ENCODE measurements at places on chromosomes 13 and 19.

DNA sequence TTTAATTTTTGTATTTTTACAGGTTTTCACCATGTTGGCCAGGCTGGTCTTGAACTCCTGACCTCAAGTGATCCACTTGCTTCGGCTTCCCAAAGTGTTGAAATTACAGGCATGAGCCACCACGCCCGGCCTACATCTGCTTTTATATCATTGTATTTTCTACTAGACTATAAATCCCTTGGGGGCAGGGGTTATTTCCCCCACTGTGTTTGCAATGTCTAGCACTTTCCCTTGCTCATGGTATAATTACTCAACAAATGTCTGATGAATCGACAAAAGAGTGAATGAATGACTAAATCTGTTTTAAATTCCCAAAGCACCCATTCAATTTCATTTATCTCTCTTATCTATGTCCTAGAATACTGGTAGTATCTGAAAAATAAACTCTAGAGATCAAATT is 244.5 kb upstream of the CSNK1A1L start:
- no peaks in the 10 kb centered on the region for H3K27me3 ChIP-seq
- no peaks in the 10 kb centered on the region for H3K4me1 ChIP-seq
- DNase-seq: no peak
- H3K27ac ChIP-seq: no peak overlapping the region
- H3K4me3 ChIP-seq: no peak overlapping the region

DNA sequence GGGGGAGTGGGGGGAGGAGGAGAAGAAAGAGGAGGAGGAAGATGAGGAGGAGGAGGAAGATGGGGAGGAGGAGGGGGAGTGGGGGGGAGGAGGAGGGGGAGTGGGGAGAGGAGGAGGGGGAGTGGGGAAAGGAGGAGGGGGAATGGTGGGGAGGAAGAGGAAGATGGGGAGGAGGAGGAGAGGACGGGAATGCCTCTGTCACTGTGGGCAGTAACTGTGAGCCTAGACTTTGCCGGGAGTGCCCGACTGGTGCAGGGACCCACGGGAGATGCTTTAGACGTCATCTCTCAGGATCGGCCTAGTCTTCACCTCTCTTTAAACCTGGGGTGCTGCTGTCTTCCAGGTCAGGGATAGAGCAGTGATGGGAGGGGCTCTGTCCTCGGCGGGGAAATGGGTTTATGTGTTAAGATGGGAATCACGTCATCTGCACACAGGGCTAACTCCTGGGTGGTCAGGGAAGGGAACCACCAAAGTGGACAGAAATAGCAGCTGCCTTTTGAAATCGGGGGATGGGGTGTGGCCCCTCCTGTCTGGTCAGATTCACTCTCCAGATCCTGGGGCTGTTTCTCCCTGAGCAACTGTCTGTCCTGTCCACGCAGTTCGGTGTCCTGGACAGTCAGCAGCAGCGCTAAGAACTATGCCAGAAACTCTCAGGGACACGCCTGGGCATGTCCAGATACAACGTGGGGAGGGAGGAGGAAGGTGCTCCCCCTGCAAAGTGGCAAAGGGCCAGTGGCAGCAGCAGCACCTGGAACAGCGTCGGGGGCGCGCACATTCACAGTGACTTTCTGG is 26.9 kb downstream of the GAS6 start:
- H3K4me1 ChIP-seq: peaks cover 7% of the 10 kb centered on the region
- peak overlapping the region; percentile 47 for H3K27ac ChIP-seq
- H3K4me3 ChIP-seq: no peak overlapping the region
- peaks cover 3% of the 10 kb centered on the region for H3K36me3 ChIP-seq
- no peak for DNase-seq

GRCh38 chr19:18764591-18765051 is 26.5 kb downstream of the COMP start:
- no peaks in the 10 kb centered on the region for H3K36me3 ChIP-seq
- H3K27ac ChIP-seq: no peak overlapping the region
- no peaks in the 10 kb centered on the region for H3K27me3 ChIP-seq
- DNase-seq: no peak
- H3K4me1 ChIP-seq: no peaks in the 10 kb centered on the region

GRCh38 chr13:21929400-21929799 is 258.5 kb downstream of the FGF9 start:
- H3K4me1 ChIP-seq: no peaks in the 10 kb centered on the region
- no peak overlapping the region for H3K4me3 ChIP-seq
- H3K27ac ChIP-seq: no peak overlapping the region
- no peaks in the 10 kb centered on the region for H3K27me3 ChIP-seq
- no peak for DNase-seq

DNA sequence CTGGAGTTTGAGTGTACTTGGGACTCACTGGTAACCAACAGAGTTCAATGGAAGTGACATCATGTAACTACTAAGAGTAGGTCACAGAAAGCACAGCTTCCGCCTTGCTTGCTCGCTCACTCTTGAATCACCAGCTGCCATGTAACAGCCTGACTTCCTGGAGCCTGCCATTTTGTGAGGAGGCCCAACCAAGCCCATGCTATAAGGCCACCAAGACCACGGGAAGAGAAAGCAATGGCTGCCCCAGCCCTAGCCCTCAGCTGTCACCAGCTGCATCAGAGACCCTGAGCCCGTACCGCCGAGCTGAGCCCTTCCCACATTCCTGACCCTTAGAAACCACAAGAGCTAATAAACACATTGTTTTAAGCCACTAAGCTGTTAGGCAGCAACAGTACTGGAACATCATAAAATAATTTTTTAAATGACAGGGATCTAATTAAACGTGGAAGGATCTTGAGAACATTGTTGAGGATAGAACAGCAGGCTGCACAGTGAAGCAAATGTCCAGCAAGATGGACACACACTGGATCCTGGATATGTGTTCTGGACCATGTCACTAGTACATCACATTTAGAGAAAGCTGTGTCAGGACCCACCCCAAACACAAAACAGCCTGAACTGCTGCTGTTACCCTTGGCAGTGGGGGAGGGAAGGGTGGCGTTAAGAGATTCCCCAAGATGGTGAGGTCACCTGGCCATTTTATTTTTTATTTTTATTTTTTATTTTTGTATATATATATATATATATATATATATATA is 21.7 kb upstream of the LDLR start:
- no peak for DNase-seq
- H3K4me3 ChIP-seq: no peak overlapping the region
- no peak overlapping the region for H3K27ac ChIP-seq
- H3K4me1 ChIP-seq: no peaks in the 10 kb centered on the region
- H3K36me3 ChIP-seq: peaks cover 28% of the 10 kb centered on the region

GRCh38 chr19:58511353-58512208 is at the start of gene SLC27A5:
Gene SLC27A5 (minus strand): TSS chr19:58511992. CDS start chr19:58511955, 37 bp downstream.
- peaks cover 33% of the 10 kb centered on the region for H3K36me3 ChIP-seq
- no peak within 1 kb of the TSS for H3K4me3 ChIP-seq
- no peak within 1 kb of the TSS for H3K27ac ChIP-seq

DNA sequence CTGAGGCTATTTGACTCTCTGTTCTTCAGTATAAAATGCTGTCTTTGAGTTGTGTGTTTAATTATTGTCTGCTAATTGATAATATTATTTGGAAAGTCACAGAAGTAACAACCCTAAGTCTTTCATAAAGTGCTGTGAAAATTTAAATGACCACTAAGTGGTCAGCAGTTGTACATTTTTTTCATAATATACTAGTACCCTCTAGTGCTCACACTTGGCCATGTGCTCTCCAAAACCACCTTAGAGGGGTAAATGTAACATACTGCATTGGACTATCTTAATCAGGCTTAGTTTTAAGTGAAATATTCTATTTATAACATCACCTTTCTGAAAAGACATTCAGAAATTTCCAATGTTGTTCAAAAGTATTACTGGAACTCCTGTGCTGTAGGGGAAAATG is 745.3 kb downstream of the GPC5 start:
- H3K27ac ChIP-seq: no peak overlapping the region
- no peak for DNase-seq
- no peak overlapping the region for H3K4me3 ChIP-seq
- no peaks in the 10 kb centered on the region for H3K4me1 ChIP-seq
- H3K27me3 ChIP-seq: no peaks in the 10 kb centered on the region

DNA sequence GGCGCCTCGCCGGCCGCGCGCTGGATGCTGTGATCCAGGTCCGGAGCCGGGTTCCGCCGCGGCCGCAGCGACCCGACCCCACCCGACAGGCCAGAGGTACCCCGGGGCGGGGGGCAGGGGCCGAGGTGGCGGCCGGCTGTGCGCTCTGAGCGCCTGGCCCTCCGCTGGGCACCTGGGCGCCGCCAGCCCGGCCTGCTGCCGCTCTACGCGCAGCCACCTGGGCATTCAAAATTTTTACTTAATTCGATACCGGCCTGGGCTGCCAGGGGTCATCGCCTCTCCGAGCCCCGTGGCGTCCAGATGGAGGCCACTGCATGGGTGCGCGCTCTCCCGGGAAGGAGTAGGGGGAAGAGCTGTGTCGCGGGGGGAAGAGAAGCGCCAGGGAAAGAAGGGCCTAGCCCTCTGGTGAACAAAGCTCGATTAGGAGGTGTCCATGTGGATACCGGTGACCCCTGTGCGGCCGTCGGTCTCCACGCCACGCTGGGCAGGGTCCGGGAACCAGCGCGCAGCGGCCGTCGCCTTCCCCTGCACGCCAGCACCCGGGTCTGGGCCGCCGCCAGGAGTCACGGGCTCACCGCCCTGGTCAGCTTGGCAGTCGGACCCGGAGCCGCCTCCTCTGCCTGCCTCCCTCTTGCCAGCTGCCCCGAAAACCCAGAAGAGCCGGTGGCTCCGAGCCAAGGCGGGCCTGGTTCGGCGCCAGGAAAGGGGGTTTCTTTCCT is 666 bp downstream of the BIVM start:
- H3K27me3 ChIP-seq: no peaks in the 10 kb centered on the region
- H3K27ac ChIP-seq: peak overlapping the region; percentile 89
- peak overlapping the region; percentile 95 for H3K4me3 ChIP-seq
- peaks cover 35% of the 10 kb centered on the region for H3K36me3 ChIP-seq

DNA sequence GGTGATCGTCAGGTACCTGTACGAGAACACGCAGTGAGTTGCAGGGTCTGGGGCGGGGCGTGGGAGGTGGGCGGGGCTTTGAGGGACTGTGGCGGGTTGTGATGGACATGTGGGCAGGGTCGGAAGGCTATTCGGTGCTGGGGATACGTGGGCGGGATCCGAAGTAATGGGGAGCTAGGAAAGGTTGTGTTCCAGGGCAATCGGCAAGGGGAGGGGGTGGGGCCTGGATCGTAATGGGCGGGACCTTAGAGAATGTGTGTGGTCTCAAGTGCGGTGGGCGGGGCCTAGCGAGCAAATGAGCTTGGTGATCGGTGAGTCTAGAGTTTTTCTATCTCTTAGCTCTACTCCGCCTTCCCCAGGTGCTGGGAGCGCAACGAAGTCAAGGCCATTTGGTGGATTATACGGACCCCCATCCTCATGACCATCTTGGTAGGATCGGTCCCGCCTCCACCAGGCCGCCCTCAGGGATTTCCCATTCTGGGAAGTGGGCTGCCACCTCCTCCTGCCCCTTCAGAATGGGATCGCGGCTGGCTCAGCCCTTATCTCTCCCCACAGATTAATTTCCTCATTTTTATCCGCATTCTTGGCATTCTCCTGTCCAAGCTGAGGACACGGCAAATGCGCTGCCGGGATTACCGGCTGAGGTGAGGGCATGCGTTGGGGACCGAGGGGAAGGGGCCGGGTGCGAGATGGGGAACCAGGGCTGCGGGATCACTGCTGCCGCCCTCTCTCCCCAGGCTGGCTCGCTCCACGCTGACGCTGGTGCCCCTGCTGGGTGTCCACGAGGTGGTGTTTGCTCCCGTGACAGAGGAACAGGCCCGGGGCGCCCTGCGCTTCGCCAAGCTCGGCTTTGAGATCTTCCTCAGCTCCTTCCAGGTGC is 9.6 kb downstream of the GIPR start:
- peaks cover 14% of the 10 kb centered on the region for H3K4me1 ChIP-seq
- H3K4me3 ChIP-seq: peak overlapping the region; percentile 79
- peak; percentile 70 for DNase-seq

- H3K27me3 ChIP-seq: no peaks in the 10 kb centered on the region
- H3K27ac ChIP-seq: no peak overlapping the region
- H3K36me3 ChIP-seq: peaks cover 10% of the 10 kb centered on the region
- no peak for DNase-seq
- no peaks in the 10 kb centered on the region for H3K4me1 ChIP-seq
- no peak overlapping the region for H3K4me3 ChIP-seq
Observed at GRCh38 chr19:3655402-3656072, 28.9 kb upstream of the CACTIN start.

GRCh38 chr19:17982430-17982829 is 15.5 kb downstream of the KCNN1 start:
- no peak overlapping the region for H3K27ac ChIP-seq
- peaks cover 3% of the 10 kb centered on the region for H3K4me1 ChIP-seq
- H3K4me3 ChIP-seq: no peak overlapping the region
- no peak for DNase-seq

- H3K4me1 ChIP-seq: no peaks in the 10 kb centered on the region
- no peak overlapping the region for H3K4me3 ChIP-seq
- H3K27me3 ChIP-seq: no peaks in the 10 kb centered on the region
- no peak for DNase-seq
Observed at GRCh38 chr13:95713651-95714050, 36.7 kb downstream of the DNAJC3 start.

GRCh38 chr13:43432958-43433357 is 353.8 kb downstream of the ENOX1 start:
- H3K4me1 ChIP-seq: no peaks in the 10 kb centered on the region
- H3K27me3 ChIP-seq: peaks cover 3% of the 10 kb centered on the region
- no peaks in the 10 kb centered on the region for H3K36me3 ChIP-seq
- no peak for DNase-seq
- no peak overlapping the region for H3K27ac ChIP-seq
- H3K4me3 ChIP-seq: no peak overlapping the region

GRCh38 chr19:44111910-44112463 is 1.2 kb upstream of the ZNF225 start:
- peaks cover 14% of the 10 kb centered on the region for H3K4me1 ChIP-seq
- H3K4me3 ChIP-seq: peak overlapping the region; percentile 74
- DNase-seq: no peak
- no peak overlapping the region for H3K27ac ChIP-seq
- no peaks in the 10 kb centered on the region for H3K27me3 ChIP-seq

GRCh38 chr13:73171926-73172325 is 113.1 kb downstream of the KLF5 start:
- peaks cover 2% of the 10 kb centered on the region for H3K4me1 ChIP-seq
- no peaks in the 10 kb centered on the region for H3K36me3 ChIP-seq
- H3K27ac ChIP-seq: no peak overlapping the region
- peaks cover 3% of the 10 kb centered on the region for H3K27me3 ChIP-seq
- no peak overlapping the region for H3K4me3 ChIP-seq

GRCh38 chr13:30744056-30744680 is 8.8 kb downstream of the ALOX5AP start:
- DNase-seq: peak; percentile 85
- no peaks in the 10 kb centered on the region for H3K27me3 ChIP-seq
- H3K4me3 ChIP-seq: peak overlapping the region; percentile 31
- H3K4me1 ChIP-seq: peaks cover 60% of the 10 kb centered on the region

GRCh38 chr19:18539372-18539771 is 4.0 kb downstream of the FKBP8 start:
- DNase-seq: no peak
- H3K36me3 ChIP-seq: peaks cover 48% of the 10 kb centered on the region
- H3K27ac ChIP-seq: no peak overlapping the region
- H3K4me3 ChIP-seq: no peak overlapping the region
- no peaks in the 10 kb centered on the region for H3K27me3 ChIP-seq
